LoVo (cell line): ENCODE measurements at places on chromosomes 5 and 9.

DNA sequence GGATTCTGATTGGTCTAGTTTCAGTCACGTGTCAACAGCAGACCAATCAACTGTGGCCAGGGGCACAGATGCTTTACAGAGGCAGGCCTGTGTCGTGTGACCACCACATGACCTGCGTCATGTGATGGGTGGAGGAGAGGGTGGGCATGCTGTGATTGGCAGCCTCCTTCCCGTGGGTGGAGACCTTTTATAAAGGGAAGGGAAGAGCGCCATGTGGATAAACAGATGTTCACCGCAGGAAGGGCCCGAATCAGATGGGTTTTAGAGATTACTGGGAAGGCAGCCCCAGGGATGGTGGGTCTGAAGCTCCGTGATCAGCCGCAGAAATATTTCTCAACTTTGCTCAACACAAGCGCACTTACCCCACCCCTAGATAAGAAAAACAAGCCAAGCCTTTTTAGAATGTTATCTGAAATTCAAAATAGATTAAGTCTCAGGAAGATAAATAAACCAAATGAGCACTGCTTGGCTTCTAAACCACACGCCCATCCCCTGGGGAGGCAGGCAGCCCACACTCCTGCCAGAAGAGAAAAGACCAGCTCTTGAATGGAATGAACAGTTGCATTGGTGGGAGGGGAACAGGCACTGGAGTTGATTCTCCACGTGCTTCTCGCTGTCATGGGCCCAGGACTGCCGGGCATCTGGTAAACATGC lies 43.6 kb downstream of the ROPN1L start:
- peak; percentile 47 for DNase-seq

DNA sequence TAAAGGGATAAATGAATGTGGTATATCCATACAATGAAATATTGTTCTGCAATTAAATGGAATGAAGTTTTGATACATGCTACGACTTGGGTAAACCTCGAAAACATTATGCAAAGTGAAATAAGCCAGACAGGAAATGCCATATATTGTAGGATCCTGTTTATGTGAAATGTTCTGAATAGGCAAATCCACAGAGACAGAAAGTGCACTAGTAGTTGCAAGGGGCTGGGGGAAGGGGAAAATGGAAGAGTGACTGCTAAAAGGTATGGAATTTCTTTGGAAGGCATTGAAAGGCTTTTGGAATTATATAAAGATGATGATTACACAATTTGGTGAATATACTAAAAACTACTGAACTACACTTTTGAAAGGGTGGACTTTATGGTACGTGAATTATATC lies 97.0 kb downstream of the FOXD1 start:
- DNase-seq, result no peak

DNA sequence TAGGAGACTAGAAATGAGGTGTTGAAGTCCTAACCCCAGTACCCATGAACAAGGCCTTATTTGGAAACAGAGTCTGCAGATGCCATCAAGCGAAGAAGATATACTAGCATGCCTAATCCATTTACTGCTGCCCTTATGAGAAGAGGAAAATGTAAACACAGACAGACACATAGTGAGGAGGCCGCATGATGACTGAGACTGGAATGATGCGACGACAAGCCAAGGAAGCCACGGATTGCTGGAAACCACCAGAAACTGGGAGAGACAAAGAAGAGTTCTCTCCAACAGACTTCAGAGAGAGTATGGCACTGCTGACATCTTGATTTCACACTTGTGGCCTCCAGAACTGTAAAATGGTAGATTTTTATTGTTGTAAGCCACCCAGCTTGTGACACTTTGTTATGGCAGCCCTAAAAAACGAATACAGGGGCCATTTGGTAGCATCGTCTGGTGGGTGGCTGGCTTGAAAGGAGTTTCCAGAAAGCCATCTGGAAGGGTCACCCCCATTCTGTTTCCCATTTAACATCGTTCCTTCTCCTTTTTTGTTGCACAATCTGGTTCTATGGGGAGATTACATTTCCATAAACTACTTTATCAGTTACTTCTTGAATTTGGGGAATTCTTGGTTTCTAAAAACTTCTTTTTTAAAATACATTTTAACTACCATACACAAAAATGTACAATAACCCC lies 193.1 kb downstream of the HSD17B3 start:
- no peak for DNase-seq

DNA sequence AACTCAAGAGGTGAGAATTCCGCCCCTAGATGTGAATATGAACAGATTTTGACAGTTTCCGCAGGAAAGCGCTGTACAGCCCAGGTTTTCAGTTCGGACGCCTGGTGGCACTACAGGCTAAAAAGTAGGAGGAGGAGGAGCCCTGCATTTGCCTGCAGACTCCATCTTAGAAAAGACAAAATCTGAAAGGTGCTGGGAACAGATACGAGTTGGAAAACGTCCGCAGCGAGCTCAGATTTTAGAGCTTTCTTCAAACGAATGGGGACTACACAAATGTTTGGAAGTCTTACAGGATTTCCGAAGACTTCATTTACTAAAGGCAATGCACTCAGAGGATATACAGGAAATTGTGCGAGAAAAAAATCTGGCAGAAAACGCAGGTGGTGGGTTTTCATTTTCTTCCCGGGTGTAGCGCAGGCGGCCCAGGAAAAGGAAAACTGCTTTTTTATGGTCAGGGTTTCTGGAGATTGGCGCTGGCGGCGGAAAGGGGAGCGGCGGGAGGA lies 9.9 kb upstream of the PCDHB2 start:
- peak; percentile 2 for DNase-seq

DNA sequence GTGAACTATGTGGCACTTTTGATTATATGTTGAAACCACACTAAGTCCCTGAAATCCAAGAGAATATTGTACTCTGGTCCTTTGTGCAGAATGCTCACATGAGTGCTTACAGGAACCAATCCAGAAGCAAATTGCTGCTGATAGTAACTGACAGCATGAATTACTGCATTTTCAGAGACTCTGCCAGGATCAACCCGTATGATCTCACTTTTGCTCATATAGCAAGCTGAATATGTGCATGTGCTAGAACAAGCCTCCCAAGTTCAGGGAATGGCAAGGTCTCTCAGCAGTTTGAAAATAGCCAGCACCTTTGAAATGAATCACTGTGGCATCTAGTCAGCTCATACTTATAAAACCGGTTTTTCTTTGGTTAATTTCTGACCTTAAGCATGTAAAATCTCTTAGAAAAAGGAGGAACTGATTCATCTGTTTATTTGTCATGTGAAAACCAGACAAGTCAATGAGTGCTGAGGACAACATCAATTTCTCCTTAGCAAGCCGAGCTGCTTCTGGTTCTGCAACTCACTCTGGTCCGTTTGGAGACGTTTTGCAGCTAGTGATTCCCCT lies 215.7 kb upstream of the ELL2 start:
- peak; percentile 44 for DNase-seq

DNA sequence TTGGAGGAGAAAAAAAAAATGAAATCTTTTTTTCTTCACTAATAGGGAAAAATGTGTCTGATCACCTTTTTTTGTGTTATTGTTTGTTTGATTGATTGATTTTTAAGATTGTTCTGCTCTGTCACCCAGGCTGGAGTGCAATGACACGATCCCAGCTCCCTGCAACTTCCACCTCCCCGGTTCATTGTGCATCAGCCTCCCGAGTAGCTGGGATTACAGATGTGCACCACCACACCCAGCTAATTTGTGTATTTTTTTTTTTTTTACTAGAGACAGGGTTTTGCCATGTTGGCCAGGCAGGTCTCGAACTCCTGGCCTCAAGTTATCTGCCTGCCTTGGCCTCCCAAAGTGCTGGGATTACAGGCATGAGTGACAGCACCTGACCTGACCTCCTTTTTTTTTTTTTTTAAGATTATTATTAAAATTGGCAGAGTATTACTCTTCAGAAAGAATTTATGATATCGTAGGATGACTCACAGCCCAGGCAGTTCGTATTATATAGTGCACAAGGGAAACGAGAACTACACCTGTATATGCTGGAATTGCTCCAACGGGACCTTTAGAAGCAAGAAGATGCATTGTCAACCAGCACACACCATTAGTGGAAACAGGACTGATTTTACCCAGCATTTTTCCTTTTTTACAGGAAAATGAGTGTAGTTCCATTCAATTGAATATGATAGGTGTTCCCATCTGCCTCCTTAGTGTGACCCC lies 27.7 kb downstream of the FUBP3 start:
- peak; percentile 18 for DNase-seq

DNA sequence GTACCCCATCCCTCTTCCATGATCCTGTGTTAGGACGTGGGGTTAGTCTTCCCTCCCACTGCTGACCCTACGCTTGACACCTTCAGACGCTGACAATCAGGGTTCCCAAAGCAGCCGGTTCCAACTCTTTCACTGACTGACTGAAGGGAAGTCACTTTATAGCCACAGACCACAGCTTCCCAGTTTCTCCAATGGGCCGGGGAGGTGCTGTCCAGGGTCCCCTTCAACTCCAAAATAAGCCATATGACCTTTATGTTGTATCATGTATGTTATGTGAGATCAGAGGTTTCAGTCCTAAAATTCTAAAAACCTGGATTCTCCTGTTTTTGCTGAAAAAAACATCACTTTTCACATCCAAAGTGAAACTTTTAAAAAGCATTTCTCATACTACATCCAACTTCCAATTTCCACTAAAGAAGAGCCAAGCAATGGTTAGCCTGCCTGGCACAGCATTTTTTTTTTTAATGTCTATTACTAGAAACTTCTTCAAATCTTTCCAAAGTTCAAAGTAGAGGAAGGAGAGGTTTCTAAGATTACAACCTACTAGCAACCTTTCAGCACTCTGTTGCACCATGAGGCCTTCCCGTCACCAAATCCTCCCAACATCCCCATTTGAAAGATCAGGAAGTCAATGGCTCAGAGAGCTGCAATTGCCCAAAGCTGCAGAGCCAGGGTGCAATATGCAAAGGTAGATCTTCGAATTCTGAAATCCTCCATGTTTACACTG lies 5.2 kb downstream of the EPB41L4B start:
- no peak for DNase-seq

GRCh38 chr5:176619203-176619568 lies 9.2 kb upstream of the GPRIN1 start:
- no peak for DNase-seq

DNA sequence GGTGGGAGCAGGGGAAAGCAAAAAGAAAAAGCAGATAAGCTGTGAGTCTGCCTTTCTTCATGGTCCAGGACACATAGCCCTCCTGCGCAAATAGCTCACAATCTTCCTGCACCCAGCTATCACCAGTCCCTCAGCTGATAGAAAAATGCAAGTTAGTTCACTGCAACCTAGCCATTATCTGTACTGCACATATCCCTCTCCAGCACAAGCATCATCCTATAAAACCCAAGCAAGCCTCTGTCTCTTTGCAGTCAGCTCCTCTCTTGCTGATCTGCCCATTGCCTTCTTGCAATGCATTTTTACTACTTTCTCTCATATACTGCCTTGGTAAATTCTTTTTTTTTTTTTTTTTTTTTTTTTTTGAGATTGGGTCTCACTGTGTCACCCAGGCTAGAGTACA lies 20.0 kb upstream of the MSANTD3 start:
- no peak for DNase-seq

- no peak for DNase-seq
Observed at GRCh38 chr9:2849941-2850340, 6.0 kb upstream of the PUM3 start.

DNA sequence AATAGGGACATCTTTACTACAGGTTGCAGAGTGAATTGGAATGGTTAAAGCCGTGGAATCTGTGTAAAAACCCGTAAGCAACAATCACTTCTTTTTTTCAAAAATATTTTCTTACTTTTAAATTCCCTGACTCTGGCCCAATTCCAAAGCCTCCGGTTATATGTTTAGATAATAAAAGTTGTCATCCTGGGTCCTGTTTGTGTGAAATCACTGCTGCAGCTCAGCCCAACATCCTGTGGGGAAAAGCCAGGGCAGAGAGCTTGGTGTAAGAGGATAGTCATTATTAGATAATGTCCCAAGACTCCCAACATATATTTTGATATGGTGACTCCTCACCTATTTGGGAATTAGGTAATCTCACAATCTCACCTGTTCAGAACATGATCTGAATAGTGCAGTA lies 586.0 kb upstream of the BRINP1 start:
- no peak for DNase-seq

DNA sequence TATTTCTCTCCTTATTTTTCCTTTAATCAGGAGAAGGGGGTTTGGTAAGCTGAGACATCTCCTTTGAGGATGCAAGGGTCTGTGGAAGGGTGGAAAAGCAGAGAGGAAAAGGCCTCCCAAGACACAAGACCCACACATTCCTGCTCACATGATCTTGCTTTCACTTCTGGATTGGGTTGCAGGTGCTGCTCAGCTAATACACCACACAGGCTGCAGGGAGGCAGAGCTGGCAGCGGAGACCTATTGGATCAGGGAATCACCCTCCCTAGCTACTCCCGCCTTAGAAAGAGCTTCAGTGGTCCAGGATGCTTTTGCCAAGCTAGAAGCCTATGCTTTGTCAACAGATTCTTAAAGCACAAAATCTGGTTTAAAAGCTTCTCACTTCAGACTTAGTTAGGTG lies 87.6 kb upstream of the IL33 start:
- no peak for DNase-seq

DNA sequence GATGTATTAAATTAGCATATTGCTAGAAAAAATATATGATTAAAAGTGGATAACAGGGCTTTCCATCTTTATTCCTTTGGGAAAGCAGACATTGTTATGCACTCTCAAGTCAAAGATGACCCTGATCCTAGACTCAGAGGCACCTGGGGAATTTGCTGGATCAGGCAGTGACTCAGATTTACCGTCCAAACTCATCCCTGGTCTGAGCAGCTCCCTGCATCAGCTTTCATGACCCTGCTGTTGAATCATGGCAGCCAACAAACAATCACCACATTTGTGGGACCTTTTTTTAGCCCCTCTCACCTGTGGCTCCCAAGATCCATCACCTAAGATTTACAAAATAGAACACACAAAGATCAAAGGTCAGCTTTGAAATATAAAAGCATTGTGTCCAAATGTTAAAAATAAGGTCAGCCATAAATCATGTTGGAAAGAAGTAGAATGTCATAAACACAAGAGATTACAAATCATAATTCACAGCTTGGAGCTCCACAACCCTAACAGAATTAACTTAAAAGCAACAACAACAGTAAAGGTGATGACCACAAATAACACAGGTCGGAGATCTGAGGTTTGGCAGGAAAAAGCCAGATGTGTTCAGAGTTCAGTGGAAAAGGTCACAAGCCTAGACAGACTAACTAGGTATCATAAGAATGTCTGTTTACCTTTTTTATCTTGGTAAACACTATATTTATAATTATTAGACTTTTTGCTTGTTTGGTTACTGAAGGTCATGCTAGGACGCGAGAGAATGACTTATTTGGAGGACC lies 55.5 kb downstream of the ZFAND5 start:
- peak; percentile 13 for DNase-seq

DNA sequence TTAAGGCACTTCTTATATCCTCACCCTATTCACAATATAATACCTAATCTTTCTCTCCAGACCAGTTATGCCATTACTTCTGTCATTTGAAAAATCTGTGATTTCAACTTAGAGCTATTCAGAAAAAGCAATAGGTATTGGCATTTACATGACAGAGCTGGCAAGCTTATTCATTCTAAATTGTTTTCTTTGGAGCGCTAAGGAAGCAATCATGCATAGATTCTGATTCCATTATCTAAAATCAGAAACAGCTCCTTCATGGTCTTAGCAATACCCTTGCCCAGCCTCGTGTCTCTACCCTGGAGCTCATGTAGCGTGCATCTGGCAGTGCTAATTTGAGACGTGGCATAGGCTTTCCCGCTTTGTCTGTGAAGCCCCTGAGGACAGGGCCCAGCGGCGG lies 4.5 kb downstream of the SLC1A1 start:
- no peak for DNase-seq
